EH (cell line): ENCODE measurements at places on chromosomes 4 and X.

GRCh38 chr4:27154706-27155105 is 294.1 kb downstream of the STIM2 start:
- DNase-seq = peak; percentile 91

DNA sequence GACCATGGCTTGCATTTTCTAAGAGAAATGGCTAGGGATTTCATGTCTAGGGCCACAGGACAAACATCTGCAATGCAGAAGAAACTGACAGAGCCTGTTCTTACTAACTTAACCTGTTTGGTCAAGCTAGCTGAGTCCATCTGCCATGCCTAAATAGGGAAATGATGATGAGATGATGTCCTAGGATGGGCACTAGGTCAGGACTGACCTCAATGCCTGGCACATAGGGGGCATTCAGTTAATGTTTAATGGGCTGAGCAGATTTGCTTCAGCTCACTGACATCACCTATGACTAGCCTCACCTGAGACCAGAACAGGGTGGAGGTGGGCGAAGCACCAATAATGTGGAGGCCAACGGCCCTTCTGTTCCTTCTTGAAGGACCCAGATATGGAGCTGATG is 174.2 kb upstream of the SCML1 start:
- DNase-seq = no peak

- DNase-seq = no peak
These were observed 51.2 kb upstream of the FAM47B start for GRCh38 chrX:34891391-34891790.

GRCh38 chrX:79080141-79080540 is 64.3 kb upstream of the GPR174 start:
- DNase-seq = peak; percentile 0

DNA sequence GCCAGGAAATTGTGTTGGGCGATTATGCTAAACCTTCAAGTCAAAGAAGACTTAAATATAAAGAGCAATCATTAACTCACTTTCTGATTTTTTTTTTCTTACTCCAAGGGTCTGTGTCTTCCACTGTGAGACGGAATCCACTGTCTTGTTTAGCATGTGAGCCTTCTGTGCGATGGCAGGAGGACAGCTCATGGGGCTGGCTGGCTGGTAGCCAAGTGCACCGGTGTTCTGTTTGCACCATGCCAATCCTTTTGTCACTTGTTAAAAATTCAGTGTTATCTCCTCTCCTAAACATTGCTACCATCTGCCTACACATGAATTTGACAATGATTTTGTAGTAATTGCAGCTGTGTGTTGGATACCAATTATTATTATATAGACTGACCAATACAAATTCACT is 1056.3 kb upstream of the IGFBP7 start:
- no peak for DNase-seq

DNA sequence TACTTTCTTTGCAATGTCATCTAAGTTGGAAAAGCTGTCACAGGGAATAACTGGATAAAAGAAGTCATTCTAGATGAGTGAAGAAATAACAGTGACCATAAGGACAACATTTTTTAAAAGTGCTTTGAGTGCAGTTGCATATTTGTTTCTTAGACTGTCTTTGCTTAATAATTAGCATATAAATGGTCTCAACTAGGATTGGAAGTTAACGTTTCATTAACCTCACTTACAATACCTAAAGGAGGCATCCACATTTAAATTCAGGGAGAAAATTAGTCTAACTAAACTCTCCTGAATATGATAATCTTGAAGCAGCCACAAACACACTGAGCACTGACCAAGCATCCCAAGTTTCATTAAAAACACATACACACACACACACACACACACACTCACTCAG is 780.7 kb downstream of the PCDH18 start:
- no peak for DNase-seq

DNA sequence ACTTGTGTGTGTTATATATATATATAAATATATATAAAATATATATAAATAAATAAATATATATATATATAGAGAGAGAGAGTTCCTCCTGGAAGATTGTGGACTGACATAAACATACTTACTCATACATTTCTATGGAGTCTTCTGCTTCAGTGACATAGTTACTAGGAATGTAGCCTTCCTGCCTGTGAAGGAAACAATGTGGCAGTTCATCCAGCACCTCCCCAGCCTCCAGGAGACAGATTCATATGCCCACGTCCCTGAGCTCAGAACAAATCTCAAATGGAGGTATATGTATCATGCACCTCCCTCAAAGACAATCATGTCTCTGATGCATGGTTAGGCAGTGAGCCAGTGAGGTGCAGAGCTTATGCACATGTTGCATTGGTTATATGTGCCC is 11.4 kb upstream of the TIMM8A start:
- peak; percentile 22 for DNase-seq

GRCh38 chr4:2643555-2643954 is 107.1 kb downstream of the FAM193A start:
- DNase-seq = no peak

- DNase-seq = peak; percentile 80
These were observed 42.4 kb downstream of the PPP3CA start for GRCh38 chr4:101304916-101305315.

DNA sequence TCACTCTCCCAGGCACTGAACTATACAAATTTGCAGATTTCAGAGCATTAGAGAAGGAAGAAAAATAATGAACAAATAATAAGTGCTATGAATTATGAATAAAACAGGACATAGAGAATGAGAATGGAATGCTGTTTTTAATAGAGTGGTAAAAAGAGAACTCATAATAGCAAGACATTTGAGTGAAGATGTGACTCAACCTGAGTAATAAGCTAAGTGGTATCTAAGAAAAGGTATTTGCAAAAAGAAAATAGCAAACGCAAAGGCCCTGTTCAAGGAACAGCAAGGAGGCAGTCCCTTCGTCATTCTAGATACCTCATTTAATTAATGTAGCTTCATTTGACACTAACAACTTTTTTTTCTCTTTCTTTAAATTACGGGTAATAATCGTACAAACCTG is 1910.0 kb upstream of the TENM3 start:
- no peak for DNase-seq

- DNase-seq = no peak
These were observed 15.6 kb downstream of the RBM47 start for GRCh38 chr4:40614031-40614430.
